ENCODE measurements at places on chromosomes 12 and 14. TPM values are rescaled to one million over a fixed set of nuclear protein-coding genes. Genes with fewer than 3 reads are reported as not detected.

RERGL gene
- total RNA-seq, result not detected

NRIP2 gene
- not detected for total RNA-seq

OTX2 gene
- total RNA-seq, result 21.2 TPM

DAO gene
- not detected for total RNA-seq

RAB2B gene
- 35.7 TPM for total RNA-seq

GRIN2B gene
- 5.9 TPM for total RNA-seq

OR6S1 gene
- total RNA-seq, result not detected

MYRFL gene
- 0.82 TPM for total RNA-seq

HCAR1 gene
- not detected for total RNA-seq

OAS2 gene
- total RNA-seq, result not detected

EGLN3 gene
- total RNA-seq, result 42.9 TPM
